Tongue (tissue), 3 donors: ENCODE measurements at places on chromosomes 16 and 17. TPM values are rescaled to one million over a fixed set of nuclear protein-coding genes. Genes with fewer than 3 reads are reported as not detected.

Gene CDH16
- 0.31 TPM for total RNA-seq

DNA sequence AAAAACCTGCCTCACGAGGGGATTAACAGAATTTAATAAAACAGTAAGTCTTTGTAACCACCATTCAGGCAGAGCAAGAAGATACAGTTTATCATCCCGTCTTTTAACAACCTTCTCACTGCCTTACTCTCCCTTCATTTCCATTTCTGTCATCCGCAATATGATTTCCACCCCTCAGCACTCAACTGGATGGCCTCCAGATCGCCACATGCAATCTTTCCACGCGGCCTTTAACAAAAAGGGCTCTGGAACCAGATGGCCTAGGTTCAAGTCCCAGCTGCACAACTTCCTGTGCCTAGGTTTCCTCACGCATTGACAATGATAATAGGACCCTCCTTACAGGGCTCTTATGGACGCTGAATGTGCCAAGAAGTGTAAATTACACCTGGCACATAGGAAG lies 103.6 kb downstream of the GAS7 start:
- DNase-seq = no peak

DNA sequence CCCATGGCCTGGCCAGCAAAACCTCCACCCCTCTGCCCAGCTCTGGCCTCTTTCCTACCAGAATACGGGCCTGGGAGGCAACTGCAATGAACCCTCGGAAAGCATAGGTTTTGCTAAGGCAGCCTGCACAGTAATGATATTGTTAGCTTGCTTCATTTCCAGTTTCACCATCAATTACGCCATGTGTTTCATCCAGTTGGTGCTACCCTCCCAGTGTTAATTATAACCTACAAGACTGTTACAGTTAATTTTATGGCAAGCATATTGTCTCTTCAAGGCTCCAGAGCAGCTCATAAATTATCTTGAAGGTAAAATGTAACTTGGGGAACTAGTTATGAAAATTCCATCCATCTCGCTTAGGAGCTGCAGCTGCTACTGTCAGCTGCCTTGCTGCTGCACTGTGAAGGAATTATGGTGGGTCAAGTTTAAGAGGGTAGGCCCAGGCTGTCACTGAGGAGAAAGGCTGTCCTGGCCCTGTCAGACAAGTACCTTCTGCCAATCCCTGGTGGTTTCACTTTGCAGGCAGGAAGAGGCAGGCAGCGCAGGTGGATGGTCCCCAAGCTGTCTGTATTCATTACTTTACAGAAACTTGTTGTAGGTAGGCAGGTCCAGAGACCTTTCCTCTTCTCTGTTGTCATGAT lies 242.9 kb downstream of the FTO start:
- DNase-seq = peak; percentile 70

Gene MSLN
- 5.3 TPM for total RNA-seq

DNA sequence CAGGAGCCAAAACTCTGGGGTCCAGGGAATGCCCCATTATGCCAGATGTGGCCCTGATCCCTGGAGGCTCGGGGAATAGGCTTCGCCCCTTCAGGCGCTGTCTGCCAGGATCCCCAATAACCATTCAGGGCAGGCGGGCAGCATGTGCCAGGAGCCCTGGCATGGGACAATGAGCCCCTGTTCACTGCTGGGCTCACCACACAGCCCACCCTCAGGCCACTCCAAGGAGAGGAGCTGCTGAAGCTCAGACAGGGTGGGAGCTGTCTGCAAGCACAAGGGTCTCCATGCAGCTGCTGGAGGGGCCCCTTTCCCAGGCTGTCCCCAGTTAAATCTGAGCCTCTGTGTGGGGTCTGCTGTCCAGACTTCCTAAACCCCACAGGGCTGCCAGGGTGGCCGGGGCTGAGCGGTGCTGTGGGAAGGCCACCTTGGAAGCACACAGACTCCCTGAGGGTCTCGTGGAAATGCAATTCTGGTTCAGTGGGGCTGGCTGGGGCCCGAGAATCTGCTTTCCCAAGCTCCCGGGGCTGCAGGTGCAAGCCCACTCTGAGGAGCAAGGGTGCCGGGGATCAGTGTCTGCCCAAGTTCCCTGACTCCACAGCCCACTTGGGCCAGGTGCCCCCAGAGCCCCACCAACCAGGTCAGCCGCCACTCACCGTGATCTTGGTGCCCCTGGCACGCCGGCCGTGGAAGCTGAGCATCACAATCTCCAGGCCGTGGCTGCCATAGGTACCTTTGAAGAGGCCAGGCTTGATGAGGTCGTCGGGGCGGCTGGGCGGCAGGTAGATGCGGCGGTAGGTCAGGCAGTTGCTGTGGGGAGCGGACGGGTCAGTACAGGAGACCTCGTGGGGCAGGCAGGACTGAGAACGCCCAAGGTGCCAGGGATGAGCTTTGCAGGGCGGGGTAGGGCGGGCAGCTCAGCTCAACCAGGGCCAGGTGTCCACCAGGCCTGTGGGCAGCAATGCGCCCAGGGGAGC lies 17.7 kb upstream of the C16orf95 start:
- DNase-seq = no peak

DNA sequence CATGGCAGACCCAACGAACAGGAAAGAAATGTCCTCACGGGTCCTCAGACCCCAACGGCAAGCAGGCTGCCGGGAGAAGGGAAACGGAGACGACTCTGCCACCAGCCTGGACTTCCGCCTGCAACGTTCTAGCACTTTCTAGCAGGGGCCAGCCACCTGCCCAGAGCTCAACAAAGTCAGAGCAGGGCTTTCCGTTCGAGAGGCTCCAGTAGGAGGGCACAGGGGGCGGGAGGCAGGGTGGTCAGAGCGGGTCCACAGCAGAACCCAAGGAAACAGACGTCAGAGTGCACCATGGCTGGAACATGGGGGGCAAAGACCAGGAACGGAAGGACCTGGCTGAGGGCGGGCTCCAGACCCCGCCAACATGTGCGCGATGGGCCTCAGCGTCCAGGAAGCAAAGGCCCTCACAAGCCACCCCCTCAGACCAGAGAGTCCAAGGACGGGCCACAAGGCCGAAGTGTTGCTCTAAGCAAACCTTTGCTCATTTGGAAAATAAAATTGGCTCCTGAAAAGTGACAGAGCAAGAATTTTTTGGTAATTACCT lies 29.4 kb upstream of the C16orf95 start:
- DNase-seq = no peak

Gene BAIAP3
- 2.4 TPM for total RNA-seq

DNA sequence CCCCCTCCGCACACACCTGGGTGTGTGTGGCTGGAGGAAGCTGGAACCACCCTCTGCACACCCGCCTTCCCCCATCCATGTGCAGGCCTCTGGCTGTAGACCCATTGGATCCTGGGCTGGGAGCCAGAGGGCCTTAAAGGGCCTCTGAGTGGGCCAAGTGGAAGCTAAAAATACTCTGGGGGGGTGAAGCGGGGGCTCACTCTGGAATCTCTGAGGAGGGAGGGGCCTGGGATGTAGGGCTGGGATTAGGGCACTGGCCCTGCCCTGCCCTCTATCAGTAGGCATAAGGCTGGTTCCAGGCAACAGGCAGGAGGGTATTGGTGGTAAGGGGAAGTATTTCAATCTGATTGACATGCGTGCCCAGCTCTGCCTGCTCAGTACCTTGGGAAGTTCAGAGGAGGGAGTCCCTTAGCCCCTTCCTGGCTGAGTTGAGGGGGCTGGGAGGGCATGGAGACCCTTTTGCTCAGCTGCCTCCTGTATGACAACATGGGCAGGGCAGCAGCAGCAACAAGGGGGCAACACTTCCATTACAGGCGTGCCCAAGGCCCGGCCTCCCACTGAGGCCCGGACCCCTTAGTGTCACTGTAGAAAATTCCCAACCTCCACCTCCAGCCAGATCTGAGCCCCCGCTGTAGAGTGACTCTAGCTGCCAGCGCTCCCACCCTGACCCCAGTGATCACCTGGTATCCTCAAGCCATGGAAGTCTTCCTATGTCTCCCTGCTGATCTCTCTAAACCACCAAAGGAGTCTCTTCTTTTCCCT lies 5.2 kb downstream of the ITGA3 start:
- DNase-seq = peak; percentile 96

Gene KREMEN2
- 5.6 TPM for total RNA-seq

DNA sequence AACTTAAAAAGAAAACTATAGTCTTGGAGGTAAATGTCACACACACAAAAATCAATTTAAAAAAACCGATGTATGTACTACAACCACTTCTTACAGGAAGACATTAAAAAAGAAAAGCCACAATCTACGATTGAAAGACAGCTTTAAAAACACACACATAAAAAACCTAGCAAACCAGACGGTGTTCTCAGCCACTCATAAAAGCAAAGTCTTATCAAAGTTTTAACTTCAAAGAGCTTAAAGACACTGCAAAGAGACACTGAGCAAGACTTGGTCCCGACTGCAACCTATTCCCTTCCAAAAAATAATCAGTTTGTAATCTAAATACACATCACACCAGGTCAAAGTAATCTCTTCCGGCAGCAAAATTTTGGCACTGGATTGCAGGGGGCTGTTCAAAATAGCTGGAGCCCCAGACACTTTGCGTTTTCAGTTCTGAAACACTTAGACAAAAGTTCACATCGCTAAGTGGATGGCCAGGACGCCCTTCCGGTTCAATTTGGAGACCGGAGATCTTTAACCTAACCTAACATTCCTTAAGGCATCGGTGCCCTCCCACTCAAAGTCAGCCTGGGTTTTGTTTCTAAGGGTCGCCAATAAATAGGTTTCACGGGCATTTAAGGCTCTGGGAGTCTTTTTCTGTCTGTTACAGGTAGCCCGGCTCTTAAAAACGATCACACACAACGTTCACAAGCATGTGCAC lies 2.6 kb downstream of the ZCCHC14 start:
- no peak for DNase-seq

Gene SHISA9
- total RNA-seq = 2.6 TPM

GRCh38 chr17:43020030-43020621 lies 2.1 kb downstream of the VAT1 start:
- peak; percentile 59 for DNase-seq

Gene KRT33B
- total RNA-seq = 0.21 TPM

- DNase-seq = no peak
Measured at GRCh38 chr17:56316604-56317003, 163.3 kb downstream of the ANKFN1 start.

Gene CCL16
- total RNA-seq = not detected

GRCh38 chr16:84047626-84048025 lies 5.0 kb upstream of the SLC38A8 start:
- DNase-seq = no peak

Gene CDH1
- 34.3 TPM for total RNA-seq

DNA sequence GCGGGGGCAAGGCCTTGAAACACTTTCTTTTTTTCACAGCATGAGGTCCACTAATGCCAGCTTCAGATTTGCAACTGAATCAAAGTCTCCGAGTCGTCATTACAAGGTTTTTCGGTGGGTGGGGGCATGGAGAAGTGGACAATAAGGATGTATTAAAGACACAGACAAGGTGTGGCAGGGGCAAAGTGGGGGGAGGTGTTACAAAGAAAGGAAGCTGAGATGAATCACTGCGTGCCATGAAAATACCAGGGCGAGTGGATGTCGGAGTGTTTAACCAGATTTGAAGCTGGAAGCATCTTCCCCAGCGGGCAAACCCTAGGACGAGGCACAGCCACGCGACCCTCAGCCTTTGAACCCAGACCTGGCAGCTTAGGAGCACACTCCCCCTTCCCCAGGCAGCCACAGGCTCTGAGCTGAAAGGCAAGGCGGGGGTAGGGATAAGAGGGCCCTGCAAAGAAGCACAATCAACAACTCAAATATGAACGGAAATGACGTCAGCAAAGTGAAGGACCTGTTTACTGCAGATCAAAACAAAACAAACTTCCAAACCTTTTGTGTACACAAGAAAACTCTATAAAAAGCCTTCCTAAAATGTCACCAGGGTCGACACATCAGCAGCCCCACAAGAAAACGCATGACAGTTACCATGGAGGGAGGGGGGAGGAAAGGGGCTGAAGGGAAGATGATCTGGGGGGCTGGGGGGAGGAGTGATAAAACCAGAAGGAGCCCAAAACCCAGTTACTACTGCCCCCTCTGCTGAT lies 5.6 kb upstream of the ZFHX3 start:
- DNase-seq = peak; percentile 62
